Ovary (tissue), 10 donors: ENCODE measurements at places on chromosomes 13 and 19. TPM values are rescaled to one million over a fixed set of nuclear protein-coding genes. Genes with fewer than 3 reads are reported as not detected.

- no peak for DNase-seq
Measured at GRCh38 chr13:23848019-23848418, 41.2 kb downstream of the MIPEP start.

DNA sequence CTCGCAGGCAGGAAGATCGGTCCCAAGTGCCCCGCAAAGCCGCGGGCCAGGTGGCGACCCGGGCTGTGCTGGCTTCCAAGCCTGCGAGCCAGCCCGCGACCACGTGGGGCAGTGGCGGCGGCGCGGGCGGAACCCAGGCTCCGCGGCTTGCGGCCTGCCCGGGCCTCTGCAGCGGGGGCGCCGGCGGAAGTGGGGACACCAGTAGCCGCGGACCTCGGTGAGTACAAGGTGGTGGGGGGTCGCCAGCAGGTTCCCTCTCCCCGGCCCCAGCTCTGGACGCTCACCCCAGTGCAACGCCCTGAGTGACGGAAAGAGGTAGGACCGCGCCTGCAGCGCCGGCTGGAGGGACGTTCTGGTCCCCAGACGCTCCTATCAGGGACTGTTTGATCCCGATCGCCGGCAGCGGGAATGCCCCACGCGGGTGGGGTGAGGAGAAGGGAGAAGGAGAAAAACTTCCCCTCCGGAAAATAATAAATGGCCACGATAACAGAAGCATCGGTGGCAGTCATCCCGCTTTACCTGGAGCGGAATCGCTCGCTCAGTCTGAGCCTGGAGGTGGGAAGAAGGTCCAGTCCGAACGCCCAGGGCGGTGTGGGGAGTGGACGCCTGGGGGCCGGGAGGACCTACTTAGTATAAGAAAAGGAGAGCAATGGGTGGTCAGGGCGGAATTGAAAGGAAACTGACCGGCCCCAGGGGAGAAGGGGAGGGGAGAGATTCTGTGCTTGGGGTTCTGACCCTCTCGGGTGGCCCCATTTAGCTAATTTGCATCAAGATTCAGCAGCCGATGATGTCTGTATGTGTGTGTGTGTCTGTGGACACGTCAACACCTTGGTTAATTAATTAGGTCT is at the start of gene GEMIN7:
Gene GEMIN7, plus strand, starts transcription at position 198 of the 848 bp plus-strand sequence. CDS start 10,855 bp downstream, outside the sequence.
- peak; percentile 81 for DNase-seq

DNA sequence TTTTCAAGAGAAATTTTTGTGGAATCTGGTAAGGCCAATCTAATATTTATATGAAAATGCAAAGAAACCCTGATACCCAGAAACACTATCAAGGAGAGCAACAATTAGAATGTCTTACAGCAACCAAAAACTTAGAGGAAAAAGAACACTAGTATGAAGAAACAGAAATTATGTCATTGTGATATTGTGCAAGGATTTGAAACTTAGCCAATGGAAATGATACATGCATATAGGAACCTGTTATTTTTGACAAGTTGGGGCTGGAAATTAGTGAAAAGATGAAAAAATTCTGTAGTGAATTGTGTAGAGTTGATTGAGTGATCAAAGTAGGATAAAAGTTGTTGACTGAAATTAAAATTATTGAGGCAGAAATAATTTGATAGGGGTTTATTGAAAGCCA is 792.6 kb upstream of the SLITRK6 start:
- no peak for DNase-seq

DNA sequence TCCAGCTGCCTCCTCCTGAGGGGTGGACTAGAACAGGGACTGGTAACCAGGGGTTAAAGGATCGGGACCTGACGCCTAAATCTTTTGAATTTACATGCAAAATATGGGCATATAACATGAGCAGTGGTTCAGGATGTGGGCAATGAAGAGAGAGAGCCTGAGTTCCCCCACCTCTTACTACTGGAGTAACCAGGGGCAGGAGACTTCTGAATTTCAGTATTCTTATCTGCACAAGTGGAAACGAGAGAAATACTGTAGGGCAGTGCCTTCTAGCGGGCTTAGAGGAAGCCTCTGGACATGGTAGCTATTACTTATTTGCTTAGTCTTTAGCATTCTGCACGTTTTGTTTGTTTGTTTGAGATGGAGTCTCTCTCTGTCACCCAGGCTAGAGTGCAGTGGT is 26.3 kb downstream of the BCAT2 start:
- no peak for DNase-seq

- DNase-seq: no peak
Measured at GRCh38 chr19:28221736-28222135, 991.2 kb downstream of the UQCRFS1 start.

DNA sequence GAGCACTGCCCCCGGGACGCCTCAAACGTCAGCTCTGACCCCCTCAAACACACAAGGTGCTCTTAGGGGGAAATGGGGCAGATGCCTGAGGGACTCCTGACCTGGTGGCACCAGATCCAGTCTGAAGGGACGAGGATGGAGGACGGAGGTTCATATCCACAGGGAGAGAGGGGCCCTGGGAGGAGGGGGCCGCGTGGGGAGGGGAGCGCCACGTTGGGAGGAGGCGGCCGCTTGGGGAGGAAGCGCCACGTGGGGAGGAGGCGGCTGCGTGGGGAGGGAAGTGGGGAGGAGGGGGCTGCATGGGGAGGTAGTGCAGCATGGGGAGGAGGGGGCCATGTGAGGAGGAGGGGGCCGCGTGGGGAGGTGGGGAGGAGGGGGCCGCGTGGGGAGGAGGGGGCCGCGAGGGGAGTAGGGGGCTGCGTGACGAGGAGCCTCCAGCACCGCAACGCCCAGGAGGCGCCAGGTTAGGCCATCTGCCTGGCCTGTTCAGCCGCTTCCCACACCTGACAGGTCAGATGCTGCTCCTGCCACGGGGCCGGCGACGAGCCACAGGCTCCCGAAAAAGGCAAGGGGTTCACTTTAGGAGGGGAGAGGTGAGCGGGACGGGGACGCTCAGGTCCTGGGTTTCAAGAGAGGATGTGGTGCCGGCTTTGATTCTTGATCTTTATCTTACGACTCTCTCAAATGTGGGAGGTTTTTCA is 36.7 kb upstream of the C13orf46 start:
- DNase-seq: no peak

DNA sequence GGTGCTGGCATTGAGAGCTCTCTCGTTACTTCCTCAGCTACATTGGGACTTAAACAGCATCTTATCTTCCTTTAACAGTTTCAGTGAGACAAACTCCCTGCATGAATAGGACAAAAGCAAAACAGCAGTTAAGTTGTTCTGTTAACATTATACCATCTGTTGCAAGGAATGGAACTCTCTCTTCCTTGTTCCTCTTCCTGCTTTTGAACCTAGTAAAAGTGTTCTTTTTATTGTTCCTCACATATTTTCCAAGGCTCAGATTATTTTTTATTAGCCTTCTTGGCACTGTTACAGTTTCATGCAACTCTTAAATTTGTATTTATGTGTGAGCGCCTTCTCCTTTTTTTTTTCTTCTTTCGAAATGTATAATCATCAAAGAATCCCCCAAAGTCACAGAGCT is 202.6 kb upstream of the UFM1 start:
- no peak for DNase-seq

DNA sequence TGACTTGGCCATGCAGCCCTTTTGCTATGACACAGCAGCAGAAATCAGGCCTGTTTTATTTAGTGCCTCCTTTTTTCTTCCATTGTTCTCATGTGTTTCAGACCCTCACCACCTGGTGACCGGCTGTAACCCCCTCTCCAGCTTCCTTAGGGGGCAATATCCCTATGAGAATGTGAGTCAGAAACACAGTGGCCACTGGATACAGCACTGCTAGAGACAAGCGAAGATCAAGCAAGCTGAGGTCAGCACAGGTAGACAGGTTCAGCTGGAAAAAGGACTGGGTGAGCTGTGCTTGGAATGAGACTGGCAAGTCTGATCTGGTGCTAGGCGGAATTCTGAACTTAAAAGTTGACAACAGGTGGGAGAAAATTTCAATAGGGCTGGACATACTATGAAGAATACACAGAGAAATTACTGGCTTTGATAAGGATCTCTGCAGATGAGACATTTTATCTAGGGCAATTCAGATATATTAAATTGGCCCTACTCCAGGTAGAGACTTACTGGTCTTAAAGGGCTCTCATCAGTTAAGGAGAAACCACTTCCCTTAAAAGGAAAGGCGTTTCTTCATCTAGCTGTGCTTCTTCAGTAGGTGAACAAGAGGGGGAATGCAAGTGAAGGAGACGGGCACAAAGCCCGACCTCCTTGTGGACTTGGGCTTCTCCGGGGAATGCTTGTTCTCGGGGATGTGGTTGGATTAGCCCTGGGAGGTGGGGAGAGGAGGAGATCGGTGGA is 83.3 kb downstream of the ERCC5 start:
- no peak for DNase-seq

- peak; percentile 97 for DNase-seq
Measured at GRCh38 chr19:46856062-46857022, 4.5 kb upstream of the ARHGAP35 start.

- DNase-seq: peak; percentile 97
Measured at GRCh38 chr19:38250821-38251563, 5.2 kb downstream of the PPP1R14A start.

GRCh38 chr13:99072941-99073340 is 95.1 kb upstream of the DOCK9 start:
- DNase-seq: no peak

DNA sequence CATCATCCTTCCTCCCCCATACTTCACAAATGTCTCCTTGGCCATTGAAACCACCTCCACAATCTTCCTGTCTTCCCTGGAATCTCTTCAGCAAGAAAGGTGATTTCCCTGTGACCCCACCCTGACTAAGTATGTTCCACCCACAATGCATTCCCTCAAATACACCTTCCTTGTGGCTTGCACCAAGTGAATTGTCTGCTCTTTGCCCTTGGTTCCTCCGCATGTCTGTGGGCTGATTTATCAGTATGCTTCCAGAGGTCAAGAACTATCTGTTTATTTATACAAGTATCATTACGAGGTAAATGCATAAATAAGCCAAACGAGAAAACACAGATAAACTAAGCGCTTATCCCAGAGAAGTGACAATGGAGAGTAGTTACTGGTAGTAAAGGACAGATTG is 45.4 kb upstream of the POMP start:
- DNase-seq: no peak

DNA sequence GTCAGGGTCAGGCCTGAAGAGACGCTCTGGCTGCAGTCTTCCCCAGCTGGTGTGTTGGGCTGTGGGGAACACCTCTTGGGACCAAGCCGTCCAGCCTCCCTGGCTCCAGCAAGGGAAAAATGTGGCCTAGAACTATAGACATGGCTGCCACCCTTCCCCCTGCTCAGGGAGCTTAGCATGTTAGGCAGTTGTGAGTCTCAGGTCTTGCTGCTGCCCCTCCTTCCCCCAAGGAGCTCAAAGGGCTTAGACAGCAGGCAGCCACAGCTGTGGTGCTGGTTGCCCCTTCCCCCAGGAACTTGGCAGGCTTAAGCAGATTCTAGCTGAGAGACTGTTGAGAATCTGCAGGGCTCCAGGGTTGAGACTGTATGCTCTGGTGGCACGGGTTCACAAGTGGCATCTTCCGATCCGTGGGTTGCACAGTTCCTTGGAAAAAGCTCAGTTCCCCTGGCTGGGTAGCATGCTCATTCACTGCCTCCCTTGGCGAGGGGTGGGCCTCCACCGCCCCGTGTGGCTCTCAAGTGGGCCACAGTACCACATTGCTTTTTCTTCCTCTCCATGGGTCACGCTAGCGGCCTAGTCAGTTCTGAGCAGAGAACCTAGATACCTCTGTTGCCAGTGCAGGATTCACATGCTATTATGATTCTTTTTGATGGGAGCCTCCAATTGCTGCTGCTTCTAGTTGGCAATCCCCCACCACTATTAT is 1258.6 kb downstream of the OLFM4 start:
- no peak for DNase-seq

- no peak for DNase-seq
Measured at GRCh38 chr13:114222461-114222968, 12.2 kb upstream of the CDC16 start.

ZNF99 gene
- total RNA-seq: 0.12 TPM

FXYD3 gene
- total RNA-seq: not detected

AP1M1 gene
- total RNA-seq: 31.0 TPM

CGB3 gene
- total RNA-seq: not detected

EHD2 gene
- 40.0 TPM for total RNA-seq
